Activated CD4-positive, alpha-beta memory T cell treated with anti-CD3 and anti-CD28 coated beads for 36 hours (primary cell): ENCODE measurements at places on chromosomes 7 and 10.

DNA sequence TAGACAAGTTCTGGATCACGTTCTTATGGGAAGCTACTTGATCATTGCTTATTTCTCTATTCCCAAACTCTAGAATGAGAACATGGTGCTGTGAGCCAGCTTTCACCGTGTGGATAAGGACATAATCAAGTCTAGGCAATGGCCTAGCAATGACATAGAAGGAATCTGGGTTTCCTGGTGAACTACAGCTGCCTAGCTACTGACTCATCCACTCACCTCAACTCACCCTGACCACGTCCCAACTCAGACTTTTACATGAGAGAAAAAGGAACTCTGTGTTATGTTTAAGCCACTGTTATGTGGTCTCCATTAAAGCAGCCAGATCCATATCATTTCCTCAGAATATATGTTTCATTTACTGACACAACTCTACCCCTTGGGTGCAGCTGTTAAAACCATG is 18.8 kb upstream of the MET start:
- DNase-seq: no peak

DNA sequence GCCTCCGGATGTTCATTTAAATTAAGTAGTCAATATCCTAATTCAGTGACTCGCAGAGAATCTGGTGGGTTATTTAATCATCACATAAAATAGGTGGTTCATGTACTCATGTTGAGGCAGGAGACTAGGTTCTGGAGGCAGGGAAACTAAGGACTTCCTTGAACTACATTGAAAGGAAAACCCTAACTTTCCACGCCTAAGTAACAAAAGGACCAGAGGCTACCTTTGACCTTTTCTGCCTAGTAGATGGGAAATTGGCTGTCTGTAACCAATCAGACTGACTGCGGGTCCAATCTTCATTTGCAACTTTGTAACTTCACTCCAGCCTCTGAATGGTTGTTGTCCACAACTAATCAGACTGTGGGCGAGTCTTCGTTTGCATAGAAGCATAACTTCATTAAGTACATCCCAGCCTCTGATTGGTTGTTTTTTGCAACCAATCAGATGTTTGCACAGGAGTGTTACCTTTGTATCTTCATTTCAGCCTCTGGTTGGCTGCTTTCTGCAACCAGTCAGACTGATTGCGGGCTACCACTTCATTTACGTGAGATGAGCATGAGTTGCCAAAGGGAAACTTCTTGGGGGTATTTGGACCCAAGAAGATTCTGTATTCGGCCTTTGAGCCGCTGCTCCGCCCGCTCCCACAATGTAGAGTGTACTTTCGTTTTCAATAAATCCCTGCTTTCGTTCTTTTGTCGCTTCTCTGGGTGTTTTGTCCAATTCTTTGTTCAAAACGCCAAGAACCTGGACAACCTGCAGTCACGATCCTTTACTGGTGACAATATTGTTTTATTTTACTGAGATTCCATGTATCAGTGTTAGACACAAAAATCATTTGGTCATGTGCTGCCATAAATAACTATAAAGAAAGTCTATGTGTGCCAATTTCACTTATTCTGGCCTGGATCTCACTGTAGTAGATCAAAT is 1.7 kb upstream of the ST7 start:
- DNase-seq: no peak

DNA sequence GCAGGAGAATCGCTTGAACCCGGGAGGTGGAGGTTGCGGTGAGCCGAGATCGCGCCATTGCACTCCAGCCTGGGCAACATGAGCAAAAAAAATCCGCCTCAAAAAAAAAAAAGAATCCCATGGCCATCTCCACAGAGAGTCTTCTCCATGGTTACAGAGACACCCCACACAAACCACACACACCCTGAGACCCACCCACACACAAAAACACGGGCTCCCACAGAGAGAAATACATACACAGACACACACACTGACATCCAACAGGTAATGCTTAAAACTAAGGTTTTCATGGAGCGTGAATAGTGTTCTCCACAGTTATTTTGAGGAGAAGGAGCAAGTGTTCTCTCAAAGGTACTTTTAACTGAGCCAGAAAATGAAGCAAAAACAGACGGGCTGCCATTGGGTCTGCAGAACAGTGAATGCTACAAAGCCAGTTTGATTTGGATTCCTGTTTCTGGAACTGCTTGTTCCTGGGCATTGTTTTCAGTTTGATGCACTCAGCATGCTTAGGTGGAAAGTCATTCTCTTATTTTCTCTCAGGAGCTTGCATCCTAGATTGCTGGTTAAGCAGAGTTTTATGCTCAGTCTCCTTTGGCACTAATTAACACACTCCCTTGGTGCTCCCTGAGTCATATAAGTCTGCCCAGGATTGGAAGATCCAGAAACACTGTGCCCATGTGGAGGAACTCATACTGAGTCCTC is 15.4 kb downstream of the AHCYL2 start:
- no peak for DNase-seq

DNA sequence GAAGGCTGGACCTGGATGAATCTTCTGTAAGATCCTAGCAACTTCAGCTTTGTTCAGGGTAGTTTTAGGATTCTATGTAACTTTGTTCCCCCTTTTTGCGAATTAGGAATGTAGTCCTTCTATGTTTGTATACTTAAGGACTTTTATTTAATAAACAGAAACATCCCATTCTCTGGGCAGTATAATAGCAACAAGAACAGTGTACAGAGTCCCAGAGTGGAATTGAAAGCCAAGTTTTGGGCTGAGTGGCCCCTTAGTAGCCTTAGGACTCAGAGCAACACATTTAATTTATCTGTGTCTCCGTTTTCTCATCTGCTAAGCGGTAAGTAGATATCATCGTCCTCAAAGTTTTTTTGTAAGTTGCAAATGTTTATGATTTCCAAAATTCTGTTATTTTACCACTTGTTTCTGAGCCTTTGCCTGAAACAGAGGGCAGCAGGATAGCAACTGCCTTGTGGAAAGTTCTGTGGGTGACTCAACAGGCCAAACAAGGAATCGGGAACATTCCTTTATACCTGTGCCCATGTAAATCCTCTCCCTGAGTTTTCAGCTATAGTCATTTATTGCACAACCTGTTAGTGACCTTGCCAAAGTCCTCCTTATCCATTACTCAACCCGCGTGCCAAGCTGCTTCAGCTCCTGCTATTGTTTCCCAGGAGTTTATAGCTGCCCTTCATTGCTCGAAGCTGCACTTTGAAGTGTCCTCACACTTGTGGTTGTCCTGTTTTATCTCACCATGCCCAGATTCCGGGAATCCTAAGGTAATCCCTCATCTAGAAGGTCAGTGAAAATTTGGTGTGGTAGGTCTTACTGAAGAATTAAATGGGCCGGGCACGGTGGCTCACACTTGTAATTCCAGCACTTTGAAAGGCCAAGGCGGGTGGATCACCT is 199.1 kb upstream of the AHR start:
- no peak for DNase-seq

DNA sequence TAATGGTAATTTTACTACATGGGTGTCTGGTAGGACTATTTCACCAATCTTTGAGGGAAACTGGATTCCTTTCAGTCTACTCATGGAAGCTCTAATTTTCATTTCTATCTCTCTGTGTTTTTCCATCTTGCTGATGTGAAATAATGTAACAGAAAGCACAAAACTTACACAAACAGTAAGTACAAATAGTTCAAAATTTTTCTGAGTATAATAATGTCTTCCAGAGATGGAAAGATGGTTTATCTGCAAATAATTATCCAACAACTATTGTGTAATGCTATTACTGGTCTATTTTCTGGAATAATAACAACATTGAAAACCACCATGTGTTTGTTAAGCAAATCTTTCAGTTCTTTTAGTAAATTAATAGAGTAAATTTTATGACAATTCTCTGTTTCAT is 565.8 kb upstream of the MGMT start:
- no peak for DNase-seq

DNA sequence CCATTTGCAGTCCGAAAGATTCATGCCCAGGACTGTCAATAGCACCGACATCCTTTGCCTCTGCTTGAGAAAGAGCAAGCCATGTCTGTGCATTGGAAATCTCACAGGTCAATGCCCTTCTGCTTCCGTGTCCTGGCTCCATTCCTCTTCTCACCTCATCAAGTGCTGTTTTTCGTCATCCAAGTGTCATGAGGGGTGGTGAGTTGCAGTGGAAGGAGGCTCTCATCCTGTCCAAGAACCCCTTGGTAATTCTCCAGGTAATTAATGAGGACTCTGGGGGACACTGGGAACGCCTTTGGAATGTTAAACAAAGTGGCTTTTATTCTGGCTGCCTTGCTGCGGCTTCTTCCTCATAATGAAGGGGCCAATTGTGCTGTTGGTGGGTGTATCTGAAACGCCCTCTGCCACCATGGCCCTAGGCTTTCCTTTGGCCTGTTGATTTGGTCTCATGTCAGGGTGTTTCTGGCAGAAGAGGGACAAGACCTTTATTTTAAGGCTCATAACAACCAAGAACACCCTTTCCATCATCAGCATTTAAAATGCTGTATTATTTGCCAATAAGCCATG is 57.7 kb downstream of the PPP1R3C start:
- no peak for DNase-seq

GRCh38 chr10:18955061-18955460 is 93.5 kb upstream of the MALRD1 start:
- DNase-seq: no peak

GRCh38 chr7:95859429-95859828 is 87.1 kb downstream of the DYNC1I1 start:
- no peak for DNase-seq
